Hair follicle dermal papilla cell (primary cell): ENCODE measurements at places on chromosomes 16 and 17. TPM values are rescaled to one million over a fixed set of nuclear protein-coding genes. Genes with fewer than 3 reads are reported as not detected.

Gene MAFG
- total RNA-seq, result 27.2 and 33.3 TPM in 2 replicates

Gene C1QTNF1
- total RNA-seq, result 23.9 and 24.7 TPM in 2 replicates

Gene CCL17
- total RNA-seq, result not detected in 2 replicates

Gene SPATA22
- 0.49 and 0.85 TPM in 2 replicates for total RNA-seq

Gene C16orf54
- 1.3 and 1.6 TPM in 2 replicates for total RNA-seq

Gene KCNJ2
- 8.3 and 9.0 TPM in 2 replicates for total RNA-seq

Gene CACNG4
- total RNA-seq, result not detected in 2 replicates

Gene KRT40
- total RNA-seq, result not detected in 2 replicates

Gene ZNF319
- 4.9 and 8.3 TPM in 2 replicates for total RNA-seq

Gene KRTAP4-4
- not detected in 2 replicates for total RNA-seq

Gene ITGA2B
- total RNA-seq, result 0.36 and 0.49 TPM in 2 replicates

Gene SMIM22
- not detected in 2 replicates for total RNA-seq

Gene FOXJ1
- not detected in 2 replicates for total RNA-seq

Gene ABCA8
- 0.49 and 1.3 TPM in 2 replicates for total RNA-seq

Gene SLC6A2
- under 0.01 TPM in 1 of 2 replicates, not detected in the other for total RNA-seq

Gene KRTAP2-1
- total RNA-seq, result not detected in 2 replicates

Gene MATCAP1
- total RNA-seq, result 6.3 and 6.6 TPM in 2 replicates

Gene CDRT15L2
- not detected in 2 replicates for total RNA-seq

Gene LRRC45
- 9.2 and 10.4 TPM in 2 replicates for total RNA-seq

Gene VKORC1
- total RNA-seq, result 105 and 137 TPM in 2 replicates

Gene RCVRN
- total RNA-seq, result under 0.01 and 0.16 TPM in 2 replicates

Gene PRSS36
- 2.1 TPM in 1 of 2 replicates, not detected in the other for total RNA-seq

Gene CARD14
- not detected in 2 replicates for total RNA-seq

Gene NPB
- 0.49 and 1.3 TPM in 2 replicates for total RNA-seq

Gene CCDC43
- total RNA-seq, result 23.0 and 23.8 TPM in 2 replicates

Gene MYLK3
- total RNA-seq, result 0.12 and 0.16 TPM in 2 replicates

Gene KRT25
- total RNA-seq, result not detected in 2 replicates

Gene PLCG2
- 5.0 and 10.3 TPM in 2 replicates for total RNA-seq

Gene PRSS53
- total RNA-seq, result 4.2 and 5.5 TPM in 2 replicates

Gene CCL18
- total RNA-seq, result not detected in 2 replicates

Gene LITAF
- 39.4 and 48.8 TPM in 2 replicates for total RNA-seq

Gene GJD3
- total RNA-seq, result 7.6 and 7.8 TPM in 2 replicates

Gene SCGB1C2
- total RNA-seq, result not detected in 2 replicates

Gene ZNF750
- total RNA-seq, result not detected in 2 replicates

Gene CACNG5
- not detected in 2 replicates for total RNA-seq

Gene NPIPA5
- total RNA-seq, result 0.36 TPM in 1 of 2 replicates, not detected in the other

Gene KRTAP2-2
- not detected in 2 replicates for total RNA-seq

Gene NPIPA7
- total RNA-seq, result 2.9 TPM in 1 of 2 replicates, not detected in the other

Gene STXBP4
- total RNA-seq, result 18.7 and 18.8 TPM in 2 replicates

Gene ARHGAP44
- 1.6 and 2.1 TPM in 2 replicates for total RNA-seq

Gene TMEM204
- total RNA-seq, result 20.3 and 32.8 TPM in 2 replicates

Gene TPPP3
- total RNA-seq, result 0.65 and 0.97 TPM in 2 replicates

Gene GRAPL
- total RNA-seq, result 0.12 TPM in 1 of 2 replicates, not detected in the other

Gene OR2C1
- 0.16 and 0.24 TPM in 2 replicates for total RNA-seq

Gene KRTAP9-8
- total RNA-seq, result not detected in 2 replicates

Gene CHP2
- total RNA-seq, result not detected in 2 replicates

Gene EME1
- total RNA-seq, result 0.32 and 0.85 TPM in 2 replicates
